Stimulated activated CD4-positive, alpha-beta T cell treated with anti-CD3 and anti-CD28 coated beads, TNF-alpha, amount 100 ng/mL, for 24 hours (primary cell): ENCODE measurements at places on chromosomes 2 and 18.
A peak's percentile ranks its signal among the peaks of the same experiment; 100 is the strongest.

GRCh38 chr2:80420530-80421208 lies 116.1 kb upstream of the LRRTM1 start:
- DNase-seq: no peak

DNA sequence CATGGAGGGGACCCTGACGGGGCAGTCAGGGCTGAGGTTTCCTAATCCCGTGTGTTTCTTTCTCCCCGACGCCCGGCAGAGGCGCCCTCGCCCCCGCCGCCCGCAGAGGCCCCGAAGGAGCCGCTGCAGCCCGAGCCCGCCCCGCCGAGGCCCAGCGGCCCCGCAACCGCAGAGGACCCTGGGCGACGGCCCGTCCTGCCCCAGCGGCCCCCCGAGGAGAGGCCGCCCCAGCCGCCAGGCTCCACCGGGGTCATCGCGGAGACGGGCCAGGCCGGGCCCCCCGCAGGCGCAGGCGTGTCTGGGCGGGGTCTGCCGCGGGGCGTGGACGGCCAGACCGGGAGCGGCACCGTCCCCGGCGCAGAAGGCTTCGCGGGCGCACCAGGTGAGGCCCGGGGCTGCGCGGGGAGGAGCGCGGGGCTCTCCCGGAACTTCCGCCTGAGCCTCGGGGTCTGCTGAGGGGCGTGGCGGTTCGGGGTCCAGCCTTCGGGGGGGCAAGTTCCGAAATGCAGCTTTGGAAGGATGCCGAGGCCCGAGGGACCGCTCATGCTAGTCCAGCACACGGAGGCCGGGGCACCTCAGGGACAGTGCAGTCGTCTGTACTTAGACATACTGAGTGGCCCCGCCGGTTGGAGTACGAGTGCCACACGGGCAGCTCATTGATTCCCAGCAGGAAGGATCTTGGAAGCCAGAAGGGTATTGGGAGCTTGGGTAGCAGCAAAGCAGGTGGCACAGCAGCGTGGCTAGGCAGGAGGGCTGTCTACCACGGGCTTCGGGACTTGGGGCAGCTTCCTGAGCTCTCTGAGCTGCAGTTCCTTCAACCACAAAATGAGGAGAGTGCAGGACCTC lies 60.1 kb downstream of the EMILIN2 start:
- DNase-seq: peak; percentile 56

DNA sequence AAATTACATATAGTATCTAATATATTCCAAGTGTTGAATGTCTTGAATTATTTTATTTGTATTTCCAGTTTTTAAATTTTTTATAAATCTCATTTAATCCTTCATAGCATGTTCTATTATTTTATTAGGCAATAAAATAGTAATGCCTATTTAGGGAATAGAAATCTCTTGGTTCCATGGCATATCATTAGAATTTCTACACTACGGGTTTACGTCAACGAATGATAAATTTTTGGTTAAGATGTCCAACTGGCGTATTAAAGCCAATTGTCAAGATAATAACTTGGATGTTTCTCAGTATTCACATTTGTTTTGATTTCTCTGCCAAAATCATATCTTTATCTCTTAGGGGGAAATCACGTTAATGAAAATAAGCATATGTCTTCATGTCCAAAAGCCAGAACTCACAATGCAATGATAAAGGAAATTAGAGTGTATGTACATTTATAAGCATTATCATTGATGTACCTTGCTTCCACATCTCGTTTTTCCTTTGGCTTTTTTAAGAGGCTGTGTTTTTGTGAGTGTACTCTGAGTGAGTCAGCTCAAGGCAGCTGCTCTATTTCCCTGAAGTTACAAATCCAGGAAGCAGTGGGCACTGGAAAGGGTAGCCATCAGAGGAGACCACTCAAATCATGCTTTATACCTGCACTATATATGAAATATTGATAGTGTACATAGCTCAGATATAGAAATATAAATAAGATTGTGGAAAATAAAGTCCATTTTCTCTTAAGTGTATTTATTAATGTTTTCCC lies 115.8 kb upstream of the PDE1A start:
- DNase-seq: no peak

GRCh38 chr2:240915526-240916341 lies 9.6 kb downstream of the CROCC2 start:
- DNase-seq: no peak

- no peak for DNase-seq
Observed at GRCh38 chr2:28185891-28186290, 206.8 kb upstream of the FOSL2 start.

GRCh38 chr2:175880-176820 lies 87.7 kb downstream of the SH3YL1 start:
- DNase-seq: no peak

DNA sequence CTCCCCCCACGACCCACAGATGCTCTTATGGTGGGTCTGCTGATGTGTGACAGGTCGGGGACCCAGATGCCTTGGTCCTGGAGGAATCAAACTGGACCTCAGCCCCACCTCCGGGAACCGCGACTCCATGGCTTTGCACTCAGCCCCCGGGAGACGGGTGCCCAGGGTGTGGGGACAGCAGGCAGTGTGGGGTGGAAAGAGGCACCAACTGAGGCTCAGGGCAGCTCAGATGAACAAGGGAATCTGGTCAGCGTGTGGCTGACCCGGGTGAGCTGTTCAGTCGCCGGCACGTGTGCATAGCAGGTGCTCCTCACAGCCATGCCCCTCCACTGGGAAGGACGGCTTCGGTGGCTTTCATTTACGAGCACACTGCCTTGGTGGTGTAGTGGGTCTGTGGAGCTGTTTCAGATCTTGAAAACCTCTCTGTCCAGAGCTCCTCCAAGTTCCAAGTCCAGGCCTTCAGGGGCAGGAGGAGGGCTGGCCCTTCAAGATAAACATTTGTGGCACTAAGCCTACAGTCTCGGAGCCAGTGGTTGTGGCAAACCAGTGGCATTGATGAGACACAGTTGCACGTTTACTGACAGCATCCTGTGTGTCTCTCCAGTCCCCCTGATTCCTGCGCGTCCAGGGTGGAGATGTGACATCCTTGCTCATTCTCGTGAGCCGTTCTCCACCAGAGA lies 471.2 kb upstream of the HS6ST1 start:
- no peak for DNase-seq

GRCh38 chr2:119389615-119390306 lies 23.0 kb downstream of the DBI start:
- DNase-seq: no peak

- no peak for DNase-seq
Observed at GRCh38 chr18:58769321-58769720, 95.4 kb upstream of the ZNF532 start.

DNA sequence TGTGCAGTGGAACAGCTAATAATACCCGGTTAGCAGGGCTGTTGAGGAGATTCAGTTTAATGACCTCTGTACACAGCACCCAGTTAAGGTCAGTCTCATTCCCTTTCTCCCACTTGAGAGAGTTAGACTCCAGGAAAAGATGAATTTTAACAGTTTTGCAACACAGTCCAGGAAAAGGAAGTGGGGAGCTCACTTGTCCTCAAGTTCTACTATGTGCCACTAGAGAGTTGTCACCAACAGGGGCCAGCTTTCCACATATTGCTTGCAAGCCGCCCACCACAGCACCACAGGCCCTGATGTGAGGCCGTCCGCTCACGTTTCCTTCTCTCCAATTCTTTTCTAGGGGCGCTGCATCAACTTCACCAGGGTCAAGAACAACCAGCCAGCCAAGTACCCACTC lies 142.1 kb downstream of the GFPT1 start:
- DNase-seq: no peak

DNA sequence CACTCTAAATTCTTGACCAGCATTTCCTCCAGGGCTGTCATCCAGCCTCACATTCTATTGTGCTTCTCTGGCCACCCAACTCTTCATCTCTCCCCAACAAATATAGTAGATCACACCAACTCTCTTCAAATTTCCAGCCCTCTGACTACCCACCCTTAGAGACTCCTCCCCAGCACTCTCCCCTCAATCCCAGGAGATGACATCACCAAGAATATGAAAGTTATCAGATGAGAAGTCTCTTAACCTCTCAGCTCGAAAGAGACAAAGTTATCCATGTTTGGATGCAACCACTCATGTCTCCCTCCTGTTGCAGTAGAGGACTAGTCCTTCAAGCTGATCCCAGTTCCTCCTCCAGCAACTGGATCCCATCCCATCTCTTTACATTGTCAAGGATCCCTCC lies 47.1 kb downstream of the LBH start:
- DNase-seq: no peak

GRCh38 chr2:39934851-39935250 lies 155.8 kb upstream of the THUMPD2 start:
- DNase-seq: no peak

- no peak for DNase-seq
Observed at GRCh38 chr2:879540-879939, 71.1 kb upstream of the SNTG2 start.

DNA sequence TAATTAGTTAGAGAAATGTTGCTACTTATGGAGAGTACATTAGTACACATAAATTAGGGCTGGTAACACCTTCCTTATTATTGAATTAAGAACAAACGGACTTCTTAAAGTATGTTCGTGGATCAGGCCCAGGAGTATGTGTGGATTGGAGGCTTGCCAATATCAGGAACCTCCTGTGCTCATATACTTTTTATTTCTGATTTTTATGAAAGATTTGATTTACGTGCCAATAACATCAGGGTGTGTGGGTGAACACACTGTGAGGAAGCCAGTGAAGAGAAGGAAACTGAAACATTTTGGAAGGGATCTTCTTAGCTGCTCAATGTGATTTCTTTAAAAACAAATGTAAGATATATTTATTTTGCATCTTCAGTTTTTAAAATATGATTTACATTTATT lies 113.0 kb downstream of the EFEMP1 start:
- DNase-seq: no peak

DNA sequence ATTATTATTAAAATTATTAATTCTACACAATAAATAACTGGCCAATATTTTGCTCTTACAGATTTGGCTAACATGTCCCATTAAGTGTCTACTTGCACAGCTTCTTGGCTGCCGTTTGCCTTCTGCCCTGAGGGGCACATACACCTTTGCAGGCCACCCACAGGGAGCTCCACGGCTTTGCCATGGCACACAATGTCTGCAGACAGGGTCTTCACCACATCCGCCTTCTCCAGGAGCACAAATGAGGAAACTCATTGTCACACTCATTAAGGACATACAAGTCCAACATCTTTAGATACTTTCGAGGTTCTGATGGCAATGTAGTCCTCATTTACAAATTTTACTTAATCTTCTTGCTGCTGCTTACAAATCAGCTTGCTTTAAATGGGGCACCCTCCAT lies 45.6 kb downstream of the LONRF2 start:
- DNase-seq: no peak

GRCh38 chr2:201860636-201861066 lies 54.3 kb downstream of the CDK15 start:
- no peak for DNase-seq

- DNase-seq: no peak
Observed at GRCh38 chr2:178943745-178944144, 106.2 kb downstream of the CCDC141 start.

GRCh38 chr2:158995677-158996049 lies 27.2 kb downstream of the TANC1 start:
- DNase-seq: no peak

GRCh38 chr2:238427435-238428162 lies 872 bp downstream of the ASB1 start:
- no peak for DNase-seq

DNA sequence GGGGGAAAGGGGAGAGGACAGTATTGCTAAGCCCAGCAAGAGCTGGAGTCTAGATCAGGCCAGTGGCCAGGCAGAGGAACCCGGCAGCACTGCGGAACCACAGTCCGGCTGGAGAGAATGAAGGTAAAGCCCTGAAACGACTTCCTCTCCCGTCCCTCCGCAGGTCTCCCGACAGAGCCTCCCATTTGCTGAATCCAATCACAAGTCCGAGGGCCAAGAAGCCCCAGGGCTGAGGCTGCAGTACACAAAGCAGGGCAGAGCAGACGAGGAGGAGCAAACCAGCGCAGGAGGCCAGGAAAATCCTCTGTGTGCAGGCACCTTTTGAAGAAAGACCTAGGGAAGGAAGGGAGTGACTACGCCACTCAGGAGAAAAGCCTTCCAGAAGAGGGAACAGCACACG lies 104.4 kb downstream of the OSBPL1A start:
- DNase-seq: no peak

DNA sequence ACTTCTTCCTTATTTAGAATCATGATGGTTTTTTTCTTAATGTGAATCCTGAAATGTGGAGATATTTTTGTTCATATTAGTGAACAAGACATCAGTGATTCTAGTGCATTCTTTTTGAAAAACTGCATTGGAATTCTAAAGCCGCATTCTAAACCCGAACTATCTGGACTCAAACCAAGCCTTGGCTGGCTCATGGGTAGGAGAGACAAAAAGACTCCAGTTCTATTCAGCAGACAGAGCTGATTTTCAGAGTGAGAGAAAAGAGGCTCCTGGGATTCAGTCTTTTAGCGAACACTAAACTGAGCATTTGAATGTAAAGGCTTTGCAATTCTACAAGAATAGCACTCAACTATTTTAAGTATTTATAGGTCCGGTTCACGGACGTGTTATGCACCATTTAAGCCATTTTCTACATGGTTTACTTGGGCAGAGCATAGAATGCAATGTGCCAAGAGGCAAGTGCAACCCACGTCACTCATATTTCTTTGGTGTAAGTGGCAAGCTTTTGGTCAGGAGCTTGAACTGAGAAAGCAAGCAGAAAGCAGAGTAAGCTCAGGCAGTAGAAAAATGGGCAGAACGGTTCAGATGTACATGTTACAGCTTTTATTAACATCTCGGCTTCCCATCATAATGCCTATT lies 227.3 kb upstream of the RAB12 start:
- no peak for DNase-seq

DNA sequence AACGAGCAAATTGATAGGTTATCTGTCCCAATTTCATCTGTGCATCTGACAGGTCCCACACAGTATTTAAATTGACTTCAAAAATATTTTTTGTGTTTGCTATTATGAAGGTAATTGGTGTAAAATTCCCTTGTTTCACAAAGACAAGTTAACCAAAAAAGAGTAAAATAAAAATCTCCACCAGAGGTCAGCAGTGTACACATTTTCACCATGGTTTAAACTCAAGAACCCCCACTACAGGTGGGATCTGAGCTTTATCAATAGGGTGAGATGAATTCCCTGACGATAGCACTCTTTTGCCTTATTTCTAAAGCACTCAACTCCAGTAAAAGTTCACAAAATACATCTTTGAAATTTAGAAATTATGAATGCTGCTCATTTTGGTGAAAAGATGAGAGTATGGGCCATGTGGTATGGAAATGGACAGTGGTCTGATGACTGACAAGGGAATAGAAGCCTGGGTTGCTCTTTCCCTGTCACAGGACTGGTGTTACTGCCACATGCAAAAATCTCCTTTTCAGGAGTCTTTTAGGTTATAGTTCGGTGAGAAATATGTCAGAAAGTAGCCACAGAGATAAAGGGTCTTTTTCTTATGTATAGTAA lies 68.0 kb downstream of the SERPINB8 start:
- no peak for DNase-seq

DNA sequence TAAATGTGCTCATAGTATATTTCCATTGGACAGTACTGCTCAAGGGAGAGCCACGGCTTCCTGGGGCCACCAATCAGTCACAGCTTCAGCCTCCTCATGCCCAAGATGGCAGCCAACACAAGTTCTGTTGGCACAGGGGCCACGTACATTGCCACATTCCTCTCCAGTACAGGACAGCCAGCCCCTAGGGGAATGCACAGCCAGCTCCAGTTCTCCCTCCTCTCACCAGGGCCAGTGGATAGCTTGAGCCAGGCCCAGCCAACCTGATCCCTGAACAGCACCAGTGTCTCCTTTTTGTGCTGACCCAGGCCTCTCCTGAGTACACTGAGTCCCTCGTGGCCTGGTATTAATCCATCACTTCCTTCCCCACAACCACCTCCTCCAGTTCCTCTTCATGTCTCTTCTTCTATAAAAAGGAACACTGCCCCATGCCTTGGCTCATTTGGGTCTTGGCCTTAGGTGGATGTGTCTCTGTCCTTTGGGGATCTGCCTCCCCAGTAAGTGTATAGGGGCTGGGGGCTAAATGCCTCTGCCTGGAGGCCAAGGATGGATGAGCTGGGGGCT lies 168.7 kb downstream of the TNS1 start:
- no peak for DNase-seq
